ENCODE measurements at places on chromosomes 6 and 20.

DNA sequence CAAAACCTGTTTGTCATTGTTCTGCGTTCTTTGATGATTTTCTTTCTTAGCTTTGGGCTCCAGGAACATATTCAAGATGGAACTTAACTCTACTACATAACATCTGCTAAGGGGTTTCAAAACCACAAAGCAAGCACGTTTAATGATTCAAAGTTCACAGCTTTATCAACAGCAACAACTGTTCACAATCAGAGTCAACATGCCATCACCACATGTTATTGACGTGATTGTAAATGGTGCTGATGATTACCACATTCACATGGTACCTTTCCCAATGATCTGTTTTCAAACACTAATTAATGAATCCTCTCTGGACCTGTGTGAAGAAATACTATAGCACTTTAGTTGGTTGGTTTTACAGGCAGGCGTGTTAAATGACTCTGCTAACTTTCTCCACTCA is 180.6 kb upstream of the CEP162 start:
- no peak for DNase-seq

- DNase-seq, result no peak
Measured at GRCh38 chr6:164035900-164036485, 621.5 kb downstream of the QKI start.

DNA sequence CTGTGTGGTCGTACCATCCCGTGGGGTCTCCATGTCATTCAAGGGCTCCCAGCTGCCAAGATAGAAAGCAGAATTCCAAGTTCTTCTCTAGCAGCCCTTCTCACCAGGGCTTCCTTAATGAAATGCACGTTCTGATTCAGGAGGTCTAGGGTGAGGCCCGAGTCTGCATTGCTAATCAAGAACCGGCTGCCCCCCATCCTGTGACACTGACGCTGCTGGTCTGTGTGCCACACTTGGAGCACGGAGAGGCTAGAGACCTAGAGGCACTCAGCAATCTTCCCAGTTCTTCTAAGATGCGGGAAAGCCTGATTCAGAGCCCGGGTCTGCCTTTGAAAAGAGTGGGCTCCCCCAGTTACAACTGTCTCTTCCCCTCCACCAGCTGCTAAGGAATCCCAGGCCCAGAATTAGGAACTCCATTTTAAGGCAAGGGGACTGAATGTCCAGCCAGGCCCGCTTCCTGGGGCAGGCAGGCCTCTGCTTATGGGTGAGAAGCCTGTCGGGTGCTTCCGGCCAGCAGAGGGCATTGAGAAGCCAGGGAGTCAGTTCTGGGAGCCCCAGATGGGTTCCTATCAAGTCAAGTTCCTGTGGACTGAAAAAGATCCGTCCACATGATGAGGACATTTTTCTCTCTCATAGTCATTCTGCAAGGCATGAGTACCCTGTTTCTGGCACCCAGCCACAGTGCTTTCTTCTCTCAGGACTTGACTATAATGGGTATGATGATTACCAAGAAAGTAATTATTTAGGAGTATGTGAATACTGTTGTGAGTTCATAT is 69.8 kb upstream of the RIN2 start:
- peak; percentile 85 for DNase-seq

GRCh38 chr6:73746787-73747186 is 50.8 kb downstream of the CD109 start:
- no peak for DNase-seq

- DNase-seq, result no peak
Measured at GRCh38 chr6:96164802-96165201, 149.0 kb downstream of the FUT9 start.

DNA sequence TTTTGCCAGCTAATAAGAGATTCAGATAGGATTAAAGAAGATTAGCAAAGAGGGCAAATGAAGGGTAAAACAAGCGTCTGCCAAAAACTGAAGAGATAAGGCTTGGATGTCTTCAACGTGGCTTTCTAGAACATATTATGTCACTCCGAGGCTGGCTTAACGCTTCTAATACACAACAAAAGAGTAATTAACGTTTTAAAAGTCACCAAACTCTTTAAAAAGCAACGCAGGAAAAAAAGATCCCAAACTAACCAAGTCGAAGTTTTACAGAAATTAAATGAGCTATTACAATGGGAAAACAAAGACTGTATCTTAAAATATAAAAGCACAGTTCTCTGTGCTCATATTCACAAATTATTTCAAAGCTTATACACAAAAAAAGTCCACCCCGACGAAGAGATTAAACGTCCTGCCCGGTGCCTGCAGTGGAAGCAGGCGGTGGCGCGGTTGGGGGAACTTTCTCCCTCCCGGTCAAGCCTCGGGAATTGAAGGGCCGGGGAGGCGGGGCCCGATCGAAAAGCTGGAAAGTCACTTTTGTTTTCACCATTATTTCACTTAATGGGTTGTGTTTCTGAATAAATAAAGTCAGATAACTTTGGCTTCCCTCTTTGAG is 1.2 kb downstream of the MAK start:
- no peak for DNase-seq

- peak; percentile 49 for DNase-seq
Measured at GRCh38 chr6:12602951-12603672, 113.5 kb upstream of the PHACTR1 start.

Data from non-pigmented ciliary epithelial cell (primary cell).